Type B pancreatic cell (in vitro differentiated cells): ENCODE measurements at places on chromosomes 16 and 17.

- H3K4me3 ChIP-seq: no peak overlapping the region
- no peak for DNase-seq
- peaks cover 8% of the 10 kb centered on the region for H3K27me3 ChIP-seq
Measured at GRCh38 chr17:10499950-10500349, 18.4 kb downstream of the MYH1 start.

- no peaks in the 10 kb centered on the region for H3K27me3 ChIP-seq
- H3K4me3 ChIP-seq: no peak overlapping the region
- no peaks in the 10 kb centered on the region for H3K4me1 ChIP-seq
- H3K36me3 ChIP-seq: no peaks in the 10 kb centered on the region
- DNase-seq: no peak
- no peak overlapping the region for H3K27ac ChIP-seq
Measured at GRCh38 chr17:70468661-70469060, 299.3 kb downstream of the KCNJ2 start.

- H3K27me3 ChIP-seq: no peaks in the 10 kb centered on the region
- no peak overlapping the region for H3K27ac ChIP-seq
- H3K36me3 ChIP-seq: peaks cover 18% of the 10 kb centered on the region
- no peak overlapping the region for H3K4me3 ChIP-seq
- DNase-seq: peak; percentile 59
- H3K4me1 ChIP-seq: peaks cover 16% of the 10 kb centered on the region
Measured at GRCh38 chr16:84482951-84483881, 21.2 kb downstream of the MEAK7 start.

GRCh38 chr17:67258821-67259468 is 13.9 kb upstream of the HELZ start:
- peaks cover 12% of the 10 kb centered on the region for H3K4me1 ChIP-seq
- no peak overlapping the region for H3K27ac ChIP-seq
- no peak overlapping the region for H3K4me3 ChIP-seq
- DNase-seq: no peak
- H3K36me3 ChIP-seq: no peaks in the 10 kb centered on the region

- H3K36me3 ChIP-seq: peaks cover 23% of the 10 kb centered on the region
- no peak overlapping the region for H3K27ac ChIP-seq
- peaks cover 8% of the 10 kb centered on the region for H3K4me1 ChIP-seq
- no peaks in the 10 kb centered on the region for H3K27me3 ChIP-seq
- no peak overlapping the region for H3K4me3 ChIP-seq
Measured at GRCh38 chr17:14037453-14037852, 31.9 kb upstream of the COX10 start.

- H3K36me3 ChIP-seq: peaks cover 4% of the 10 kb centered on the region
- no peaks in the 10 kb centered on the region for H3K27me3 ChIP-seq
- DNase-seq: no peak
- peak overlapping the region; percentile 100 for H3K4me3 ChIP-seq
Measured at GRCh38 chr16:57736419-57737351, 1.1 kb downstream of the KATNB1 start.

- H3K4me1 ChIP-seq: peaks cover 4% of the 10 kb centered on the region
- DNase-seq: no peak
- H3K4me3 ChIP-seq: peak overlapping the region; percentile 88
- H3K27ac ChIP-seq: peak overlapping the region; percentile 48
- H3K36me3 ChIP-seq: no peaks in the 10 kb centered on the region
Measured at GRCh38 chr16:1941162-1942046, 1.6 kb downstream of the MSRB1 start.

GRCh38 chr16:15509051-15509592 is 74.7 kb downstream of the BMERB1 start:
- H3K27ac ChIP-seq: no peak overlapping the region
- H3K4me1 ChIP-seq: peaks cover 11% of the 10 kb centered on the region
- H3K27me3 ChIP-seq: peaks cover 21% of the 10 kb centered on the region
- no peak for DNase-seq

DNA sequence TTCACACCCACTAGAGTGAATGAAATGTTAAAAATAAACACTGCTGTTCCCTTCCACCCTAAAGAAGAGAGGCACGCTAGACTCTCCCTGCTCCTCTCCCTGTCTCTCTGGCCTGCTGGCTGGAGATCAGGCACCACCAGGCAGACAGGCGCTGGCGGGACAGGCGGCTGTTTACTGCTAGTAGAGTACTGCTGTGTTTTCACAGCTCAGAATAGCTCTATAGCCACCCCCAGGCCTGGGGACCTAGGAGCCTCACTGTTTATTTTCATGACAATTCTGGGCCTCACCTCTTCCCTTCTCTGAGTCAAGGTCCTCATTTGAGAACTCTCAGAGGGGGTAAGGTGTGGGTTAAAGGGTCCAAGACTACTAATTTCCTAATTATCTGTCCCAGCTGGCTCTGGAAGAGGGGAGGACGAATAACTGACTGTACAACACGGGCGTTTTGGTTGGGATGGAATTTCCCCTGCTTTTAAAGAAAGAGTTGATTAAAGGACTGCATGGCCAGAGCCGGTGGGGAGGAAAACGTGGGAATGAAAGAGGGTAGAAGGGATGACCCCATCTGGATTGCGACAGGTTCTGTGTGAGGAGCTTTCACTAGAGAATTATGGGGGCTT is 9.0 kb upstream of the G6PC1 start:
- peaks cover 14% of the 10 kb centered on the region for H3K27me3 ChIP-seq
- no peaks in the 10 kb centered on the region for H3K36me3 ChIP-seq
- no peak overlapping the region for H3K4me3 ChIP-seq

DNA sequence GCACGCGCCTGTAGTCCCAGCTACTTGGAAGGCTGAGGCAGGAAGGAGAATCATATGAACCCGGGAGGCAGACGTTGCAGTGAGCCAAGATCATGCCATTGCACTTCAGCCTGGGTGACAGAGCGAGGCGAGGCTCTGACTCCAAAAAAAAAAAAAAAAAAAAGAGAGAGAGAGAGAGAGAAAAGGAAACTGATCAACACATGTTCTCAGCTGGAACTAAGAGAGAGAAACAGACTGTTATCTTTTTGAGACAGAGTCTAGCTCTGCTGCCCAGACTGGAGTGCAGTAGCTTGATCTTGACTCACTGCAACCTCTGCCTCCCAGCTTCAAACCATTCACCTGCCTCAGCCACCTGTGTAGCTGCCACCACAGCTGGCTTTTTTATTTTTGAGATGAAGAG is 60.4 kb downstream of the STH start:
- H3K27ac ChIP-seq: no peak overlapping the region
- peaks cover 5% of the 10 kb centered on the region for H3K4me1 ChIP-seq
